ENCODE measurements at places on chromosomes 16 and 17.

DNA sequence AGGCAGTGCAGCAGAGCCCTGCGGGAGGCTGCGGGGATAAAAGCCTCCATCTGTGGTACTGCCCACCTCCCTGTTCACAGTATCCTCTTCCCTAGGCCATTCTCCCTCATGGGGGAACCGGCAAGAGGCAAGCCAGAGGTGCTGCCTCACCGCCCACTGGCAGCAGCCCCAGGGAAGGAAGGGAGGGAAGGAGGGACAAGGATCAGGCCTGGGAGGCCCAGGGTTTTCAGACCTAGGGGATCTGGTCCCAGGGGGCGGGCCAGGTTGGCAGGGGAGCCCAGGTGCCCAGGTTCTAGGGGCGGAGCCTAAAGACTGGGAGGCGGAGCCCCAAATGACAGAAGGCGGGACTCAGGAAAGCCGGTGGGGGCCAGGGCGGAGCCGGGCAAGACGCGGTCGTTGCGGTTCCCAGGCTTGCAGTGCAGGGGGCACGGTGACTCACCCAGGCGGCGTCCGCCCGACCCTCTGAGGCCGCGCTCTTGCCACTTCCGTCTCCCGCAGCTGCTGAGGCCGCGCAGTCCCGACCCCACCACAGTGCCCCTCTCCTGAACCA is 3.0 kb upstream of the MTMR4 start:
- DNase-seq: no peak

DNA sequence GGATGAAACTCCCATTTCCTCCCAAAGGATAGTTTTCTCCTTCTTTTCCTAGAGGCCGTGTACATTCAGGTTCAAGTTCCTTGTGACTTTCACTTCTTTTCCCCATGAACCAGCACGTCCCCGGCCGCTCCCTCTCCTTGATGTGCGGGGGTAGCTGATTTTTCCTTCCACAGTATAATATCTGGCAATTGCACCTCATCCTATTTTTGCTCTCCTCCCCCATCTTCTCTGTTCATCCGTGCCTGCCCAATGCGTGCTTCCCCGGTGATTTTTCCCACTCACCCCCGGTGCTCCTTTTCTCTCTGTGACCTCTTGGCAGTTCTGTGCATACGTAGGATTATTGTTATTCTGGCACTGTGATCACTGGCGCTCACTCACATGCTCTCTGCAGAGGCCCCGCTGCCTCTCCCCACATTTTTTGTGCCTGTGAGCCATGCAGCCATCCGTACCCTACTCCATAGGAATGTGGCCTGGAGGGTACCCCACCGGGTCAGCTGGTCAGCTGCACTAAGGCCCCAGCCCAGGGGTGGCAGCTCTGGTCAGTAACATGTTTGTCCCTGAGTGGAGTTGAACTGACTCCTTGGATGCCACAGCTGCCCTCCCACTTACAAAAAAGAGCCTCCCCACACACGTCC is 100.0 kb downstream of the NTN1 start:
- no peak for DNase-seq

DNA sequence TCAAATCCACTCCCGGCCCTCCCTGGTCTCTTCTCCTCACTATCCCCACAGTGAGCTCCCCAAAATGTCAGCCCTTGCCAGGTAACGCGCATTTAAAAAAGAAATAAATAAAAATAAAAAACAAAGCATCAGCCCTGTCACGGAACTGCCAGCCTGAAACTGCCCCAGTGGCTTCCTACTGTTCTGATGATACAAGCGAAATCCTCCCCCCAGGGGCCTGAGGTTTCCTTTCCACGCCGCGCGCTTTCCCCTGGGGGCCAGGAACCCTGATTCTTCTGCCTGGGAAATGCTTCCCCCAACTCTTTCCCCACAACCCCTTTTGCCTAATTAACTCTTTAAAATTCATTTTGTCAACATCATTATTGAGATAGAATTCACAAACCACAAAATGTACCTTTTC is 12.2 kb upstream of the RPH3AL start:
- DNase-seq: no peak

DNA sequence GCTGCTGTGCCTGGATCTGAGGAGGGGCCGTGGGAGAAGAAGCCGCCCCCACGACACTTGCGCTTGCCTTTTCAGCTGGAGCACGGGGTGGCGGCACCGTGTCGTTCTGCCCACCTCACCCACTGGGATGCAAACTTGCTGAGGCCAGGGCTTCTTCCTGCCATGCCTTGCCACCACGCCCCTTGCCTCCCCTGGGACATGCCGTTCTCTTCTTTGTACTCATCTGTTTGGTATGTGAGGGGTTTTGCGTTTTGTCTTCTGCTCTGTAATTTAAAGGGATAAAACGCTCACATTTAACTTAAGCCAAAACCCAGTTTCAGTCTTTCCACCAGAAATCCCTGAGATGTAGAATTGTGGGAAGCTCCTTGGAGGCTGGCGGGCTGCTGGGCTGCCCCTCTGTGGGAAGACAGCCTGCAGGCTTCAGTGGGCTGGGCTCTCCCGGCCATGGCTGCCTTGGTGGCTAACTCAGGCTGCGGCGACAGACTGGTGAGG is 180.2 kb downstream of the RPTOR start:
- DNase-seq: peak; percentile 53

DNA sequence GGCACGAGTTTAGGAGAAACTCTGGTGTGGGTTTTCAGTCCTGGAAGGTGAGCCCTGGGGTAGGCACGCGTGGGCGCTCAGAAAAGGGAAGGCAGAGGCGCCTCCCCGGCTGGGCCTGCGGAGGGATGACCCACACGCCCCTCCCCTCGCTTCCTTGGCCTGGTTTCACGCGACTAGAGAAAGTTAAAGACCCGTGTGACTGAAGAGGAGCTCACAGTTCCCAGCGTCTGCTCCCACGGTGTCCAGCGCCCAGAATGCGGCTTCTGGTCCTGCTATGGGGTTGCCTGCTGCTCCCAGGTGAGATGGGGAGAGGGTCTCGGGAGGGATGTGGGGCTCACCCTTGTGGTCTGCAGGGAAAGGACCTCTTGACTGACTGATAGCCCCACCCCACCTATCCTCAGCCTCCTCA is at the start of gene CD300LG:
CD300LG (plus strand) TSS at position 214 of the 409 bp plus-strand sequence; CDS start at position 255, 41 bp downstream.
- no peak for DNase-seq

GRCh38 chr17:50346313-50347116 is 589 bp downstream of the XYLT2 start:
- no peak for DNase-seq

GRCh38 chr17:49277638-49278037 is 47.1 kb upstream of the PHOSPHO1 start:
- DNase-seq: no peak
